ENCODE measurements at places on chromosomes 5 and 9. TPM values are rescaled to one million over a fixed set of nuclear protein-coding genes. Genes with fewer than 3 reads are reported as not detected.

KIAA1191 gene
- total RNA-seq: 59.1 TPM

HRCT1 gene
- 1.2 TPM for total RNA-seq

PCDHB15 gene
- 1.8 TPM for total RNA-seq

NIPAL4 gene
- 0.17 TPM for total RNA-seq

DNM1 gene
- total RNA-seq: 30.4 TPM

RNF183 gene
- not detected for total RNA-seq

APBA1 gene
- total RNA-seq: 8.8 TPM

ANKDD1B gene
- 0.51 TPM for total RNA-seq

SLCO6A1 gene
- not detected for total RNA-seq

CCL27 gene
- not detected for total RNA-seq

TNFSF8 gene
- not detected for total RNA-seq

FUT7 gene
- total RNA-seq: not detected

INSL6 gene
- total RNA-seq: not detected

CCL21 gene
- not detected for total RNA-seq

ADAMTS6 gene
- 48.3 TPM for total RNA-seq

IRX2 gene
- 0.33 TPM for total RNA-seq

FBP2 gene
- total RNA-seq: not detected

SPINK4 gene
- not detected for total RNA-seq

PDCD1LG2 gene
- 6.9 TPM for total RNA-seq

CDX1 gene
- total RNA-seq: 0.33 TPM

AK8 gene
- total RNA-seq: 0.26 TPM

SLC36A2 gene
- total RNA-seq: not detected

IL13 gene
- not detected for total RNA-seq

ZMYND19 gene
- 14.1 TPM for total RNA-seq

TICAM2 gene
- 8.8 TPM for total RNA-seq

LCN9 gene
- not detected for total RNA-seq

GTF2H2C gene
- total RNA-seq: 36.2 TPM

MRPS27 gene
- 86.5 TPM for total RNA-seq

C6 gene
- 0.26 TPM for total RNA-seq

LAMC3 gene
- total RNA-seq: under 0.01 TPM

AGPAT2 gene
- total RNA-seq: 43.3 TPM

CATSPER3 gene
- total RNA-seq: under 0.01 TPM

SCGB3A1 gene
- total RNA-seq: not detected

POU5F2 gene
- total RNA-seq: 0.51 TPM

PDE6A gene
- total RNA-seq: under 0.01 TPM

FPGS gene
- total RNA-seq: 77.0 TPM

FIBCD1 gene
- total RNA-seq: 7.3 TPM

PROB1 gene
- 0.77 TPM for total RNA-seq

CDC26 gene
- total RNA-seq: 33.9 TPM

SLC6A3 gene
- total RNA-seq: not detected

SLC6A19 gene
- not detected for total RNA-seq

KCNV2 gene
- not detected for total RNA-seq

CEP78 gene
- 10.0 TPM for total RNA-seq

WDR38 gene
- not detected for total RNA-seq

SKIC3 gene
- 152 TPM for total RNA-seq

C9orf78 gene
- total RNA-seq: 39.8 TPM

PKD2L2 gene
- total RNA-seq: 0.26 TPM

GADD45G gene
- total RNA-seq: 2.3 TPM

SPRY4 gene
- total RNA-seq: 4.5 TPM

GM2A gene
- 28.2 TPM for total RNA-seq

CDKN2B gene
- total RNA-seq: 44.9 TPM

KIF3A gene
- 10.5 TPM for total RNA-seq

SPINK13 gene
- not detected for total RNA-seq

ADAMTSL1 gene
- total RNA-seq: 27.9 TPM

Data from fibroblast of lung (primary cell).